ENCODE measurements at places on chromosomes 1 and 21.

DNA sequence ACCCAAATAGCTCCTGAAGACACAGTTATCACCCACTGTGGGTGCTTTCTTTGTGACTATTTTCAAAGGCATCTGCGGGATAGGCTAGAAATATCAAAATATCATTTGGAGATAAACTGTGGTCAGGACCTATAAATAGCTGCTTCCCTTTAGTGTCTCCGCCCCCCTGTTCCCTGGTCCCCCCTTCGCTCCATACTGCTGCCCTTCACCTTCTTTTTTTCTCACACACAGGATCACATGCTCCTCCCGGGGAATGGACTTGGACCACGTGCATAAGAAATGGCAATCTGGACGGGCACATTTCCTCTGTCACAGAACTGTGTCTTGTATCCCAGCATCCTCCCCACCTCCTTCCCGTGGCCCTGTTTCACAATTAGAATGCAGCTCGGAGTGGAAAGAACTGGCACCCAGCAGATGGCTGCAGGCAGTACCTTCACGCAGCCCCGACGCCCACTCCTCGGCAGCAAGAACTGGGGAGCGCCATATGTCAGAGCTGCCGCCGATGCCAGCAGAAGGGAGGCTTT is 68.8 kb upstream of the SSX2IP start:
- peak overlapping the region; percentile 20 for H3K4me3 ChIP-seq
- H3K4me1 ChIP-seq: no peaks in the 10 kb centered on the region
- peak; percentile 52 for DNase-seq
- H3K36me3 ChIP-seq: no peaks in the 10 kb centered on the region
- H3K27me3 ChIP-seq: no peaks in the 10 kb centered on the region
- H3K27ac ChIP-seq: no peak overlapping the region

DNA sequence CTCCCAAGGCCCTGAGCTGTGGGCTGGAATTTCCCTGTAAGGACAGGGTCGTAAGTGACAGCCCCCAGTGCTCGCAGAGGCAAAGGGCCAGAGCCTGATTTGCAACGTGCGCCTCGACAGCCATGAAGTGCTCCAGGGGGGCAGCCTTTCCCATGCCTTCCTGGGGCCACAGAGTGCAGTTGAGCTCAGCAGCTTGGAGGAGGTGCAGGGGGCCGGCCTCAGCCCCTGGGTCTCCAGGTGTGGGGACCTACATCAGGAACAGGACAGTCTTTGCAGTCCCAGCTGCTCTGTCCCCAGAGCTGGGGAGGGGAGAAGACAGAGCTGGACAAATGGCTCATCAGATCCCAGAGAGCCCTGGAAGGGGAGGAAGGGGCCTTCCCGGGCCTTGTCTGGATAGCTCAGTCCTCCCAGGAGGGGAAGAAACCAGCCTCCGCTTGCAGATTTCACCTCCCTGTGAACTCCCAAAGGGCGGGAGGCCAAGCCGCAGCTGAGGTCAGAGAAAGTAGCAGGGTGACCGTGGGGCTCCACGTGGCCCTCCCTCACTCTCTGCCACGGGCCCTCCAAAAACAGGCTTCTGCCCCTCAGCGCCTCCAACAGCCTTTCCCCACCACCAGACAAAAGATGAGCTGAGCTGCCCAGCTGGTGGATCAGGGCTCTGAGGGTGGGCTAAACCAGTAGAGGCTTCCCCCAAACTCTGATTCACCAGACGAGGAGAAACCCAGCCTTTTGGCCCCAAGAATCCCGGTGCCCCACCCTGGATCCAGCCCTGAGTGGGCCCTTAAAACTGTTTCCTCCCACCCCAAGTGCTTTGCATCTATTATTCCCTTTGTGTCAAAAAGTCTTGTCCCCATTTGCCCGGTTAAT is 76.5 kb downstream of the DHRS3 start:
- H3K36me3 ChIP-seq: no peaks in the 10 kb centered on the region
- H3K4me1 ChIP-seq: peaks cover 17% of the 10 kb centered on the region
- no peaks in the 10 kb centered on the region for H3K27me3 ChIP-seq
- no peak overlapping the region for H3K4me3 ChIP-seq
- no peak for DNase-seq

DNA sequence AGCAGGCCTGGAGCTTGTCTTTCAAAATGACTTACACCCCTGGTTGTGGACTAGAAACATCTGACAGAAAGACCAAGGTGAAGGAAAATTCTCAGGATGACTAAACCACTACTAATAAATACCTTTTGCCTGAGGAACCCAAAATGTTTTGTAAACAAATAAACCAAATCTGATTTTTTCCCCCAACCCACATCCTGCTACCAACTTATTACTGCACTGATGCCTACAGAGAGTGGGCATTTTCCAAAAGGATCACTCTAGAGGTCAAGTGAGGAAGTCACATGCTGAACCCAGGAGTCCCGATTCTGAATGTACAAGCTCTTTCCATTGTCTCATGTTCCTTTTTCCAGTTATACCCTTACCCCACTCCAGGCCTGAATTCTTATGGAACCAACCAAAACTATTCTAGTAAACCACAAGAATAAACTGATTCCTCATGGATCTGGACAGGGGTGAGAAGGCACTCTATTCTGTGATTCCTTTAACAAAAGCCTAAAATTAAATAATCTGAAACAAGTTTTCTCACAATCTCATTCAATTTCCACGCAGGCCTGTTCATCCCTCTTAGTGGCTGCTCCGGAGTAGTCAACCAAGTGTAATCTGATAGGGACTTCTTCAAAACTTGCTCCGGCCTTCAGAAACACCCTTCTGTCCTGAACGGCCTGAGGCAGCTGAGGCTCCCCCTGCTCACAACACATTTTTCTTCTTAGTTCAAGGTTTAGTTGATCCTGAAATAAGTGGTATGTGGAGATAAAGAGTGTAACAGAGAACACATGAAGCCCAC is 1.4 kb downstream of the PI4KB start:
- DNase-seq: no peak
- H3K27ac ChIP-seq: peak overlapping the region; percentile 95
- peaks cover 8% of the 10 kb centered on the region for H3K36me3 ChIP-seq

DNA sequence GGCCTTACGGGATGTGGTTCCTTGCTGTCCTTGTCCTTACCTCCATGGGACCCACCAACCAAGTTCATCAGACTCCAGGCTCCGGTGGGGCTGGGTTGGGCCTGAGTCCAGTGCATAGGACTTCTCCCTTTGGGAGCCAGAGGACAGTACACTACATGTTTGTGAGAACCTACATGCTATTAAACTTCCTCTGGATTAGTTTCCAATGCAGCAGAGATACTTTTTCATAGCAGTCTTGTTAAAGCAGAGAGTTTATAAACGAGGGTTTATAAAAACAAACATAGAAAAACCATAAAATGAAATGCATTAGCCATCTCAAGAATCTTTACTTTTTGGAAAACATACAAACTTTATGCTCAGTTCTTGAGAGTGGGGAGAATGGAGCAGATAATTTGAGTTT is 33.4 kb downstream of the INKA2 start:
- no peak for DNase-seq
- no peaks in the 10 kb centered on the region for H3K4me1 ChIP-seq
- no peak overlapping the region for H3K4me3 ChIP-seq
- no peaks in the 10 kb centered on the region for H3K27me3 ChIP-seq
- peaks cover 55% of the 10 kb centered on the region for H3K36me3 ChIP-seq

GRCh38 chr1:113211467-113211866 is 138.5 kb downstream of the LRIG2 start:
- DNase-seq: no peak
- H3K27ac ChIP-seq: no peak overlapping the region
- no peaks in the 10 kb centered on the region for H3K36me3 ChIP-seq
- no peaks in the 10 kb centered on the region for H3K27me3 ChIP-seq

DNA sequence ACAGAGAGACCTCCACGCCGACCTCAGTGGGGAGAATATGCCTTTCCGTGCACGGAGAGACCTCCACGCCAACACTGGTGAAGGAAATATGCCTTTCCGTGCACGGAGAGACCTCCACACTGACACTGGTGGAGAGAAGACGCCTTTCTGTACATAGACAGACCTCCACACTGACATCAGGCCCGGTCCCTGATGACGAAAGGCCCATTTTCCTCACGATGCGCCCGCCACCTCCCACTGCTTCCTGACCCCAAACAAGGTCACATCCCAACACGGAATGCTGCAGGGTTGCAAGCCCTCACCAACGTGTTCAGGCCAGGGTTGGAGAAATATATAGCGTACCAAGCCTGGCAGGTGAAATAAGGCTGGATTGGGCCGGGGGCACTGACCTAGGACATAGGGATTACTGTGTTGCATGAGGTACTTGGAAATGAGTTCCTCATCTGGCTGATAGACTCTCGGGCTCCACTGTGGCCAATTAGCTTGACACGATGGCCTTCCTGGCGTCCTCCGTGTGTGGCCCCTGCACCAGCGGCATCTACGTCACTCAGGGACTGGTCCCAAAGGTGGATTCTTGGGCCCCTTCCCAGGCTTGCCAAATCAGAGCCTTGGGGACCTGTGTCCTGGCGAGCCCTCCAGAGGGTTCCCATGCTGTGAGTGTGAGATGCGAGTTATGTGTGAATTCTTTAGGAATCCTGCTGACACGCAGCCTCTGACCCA is 16.5 kb upstream of the SUMO3 start:
- no peaks in the 10 kb centered on the region for H3K27me3 ChIP-seq
- no peaks in the 10 kb centered on the region for H3K36me3 ChIP-seq
- no peak for DNase-seq
- H3K27ac ChIP-seq: no peak overlapping the region
- H3K4me1 ChIP-seq: no peaks in the 10 kb centered on the region
- H3K4me3 ChIP-seq: no peak overlapping the region
